Effector memory CD4-positive, alpha-beta T cell (primary cell): ENCODE measurements at places on chromosomes 12 and 14.

DNA sequence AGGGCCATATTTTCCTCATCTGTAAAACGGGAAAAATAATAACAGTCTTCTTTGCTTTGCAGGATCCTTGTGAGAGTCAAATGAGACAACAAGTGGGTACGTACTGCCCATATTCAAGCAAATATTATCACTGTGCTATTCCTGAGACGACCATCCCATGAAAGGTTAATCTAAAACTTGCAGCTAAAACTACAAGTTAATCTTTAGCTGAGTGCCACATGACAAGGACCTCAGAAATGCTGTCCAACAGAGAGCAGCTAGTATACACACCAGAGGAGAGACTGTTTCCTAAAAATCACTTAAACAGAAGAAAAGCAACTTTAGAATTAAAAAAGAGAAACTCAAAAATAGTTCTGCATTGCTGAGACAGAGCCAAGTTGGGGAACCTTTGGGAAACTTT, 162.7 kb upstream of the TMTC2 start:
- DNase-seq = no peak

- DNase-seq = no peak
Observed at GRCh38 chr14:26935733-26936132, 337.9 kb upstream of the NOVA1 start.

DNA sequence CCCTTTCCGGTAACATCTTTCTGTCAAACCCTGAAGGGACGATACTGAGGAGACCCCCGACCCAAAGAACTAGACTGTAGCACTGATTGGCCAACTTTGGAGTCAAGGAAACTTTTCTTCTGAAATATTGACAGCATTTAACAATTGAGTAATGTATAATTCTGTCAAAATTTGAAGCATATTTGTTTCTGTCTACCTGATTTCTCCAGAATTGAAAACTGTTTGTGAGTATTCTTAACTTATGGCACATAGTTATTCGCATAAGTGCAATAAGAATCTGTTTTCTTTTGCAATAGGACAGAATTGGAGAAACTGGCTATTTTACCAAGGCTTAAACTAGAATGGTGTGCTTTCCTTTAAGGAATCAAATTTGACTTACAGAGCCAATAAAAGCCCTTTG, 267.1 kb upstream of the FOXN3 start:
- no peak for DNase-seq

DNA sequence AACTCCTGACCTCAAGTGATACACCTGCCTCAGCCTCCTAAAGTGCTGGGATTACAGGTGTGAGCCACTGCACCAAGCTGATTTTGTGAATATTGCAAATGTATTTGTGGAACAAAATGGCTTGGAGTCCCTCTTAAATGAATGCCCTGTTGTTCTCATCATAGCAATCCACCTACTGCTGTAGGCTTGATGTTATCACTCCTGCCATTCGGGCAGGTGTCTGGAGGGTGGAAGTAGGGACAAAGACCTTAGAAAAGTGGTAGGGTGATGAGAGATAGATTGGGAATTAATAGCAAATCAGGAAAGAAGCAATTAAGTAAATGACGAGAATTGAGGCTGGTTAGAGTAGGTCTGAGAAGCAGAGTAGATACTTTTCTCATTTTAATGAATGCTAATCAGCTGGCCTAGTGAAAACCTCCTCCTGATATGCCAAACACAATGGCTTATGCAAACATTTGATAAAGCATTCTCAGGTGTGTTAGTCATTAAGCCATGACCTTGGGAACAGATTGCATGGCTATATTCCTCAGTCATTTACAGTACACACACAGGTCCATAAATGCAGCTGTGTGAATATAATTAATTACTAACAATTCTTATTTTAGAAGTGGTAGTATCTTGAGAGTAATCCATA, 60.5 kb upstream of the USP44 start:
- no peak for DNase-seq
